ENCODE measurements at places on chromosomes 3 and 15.

DNA sequence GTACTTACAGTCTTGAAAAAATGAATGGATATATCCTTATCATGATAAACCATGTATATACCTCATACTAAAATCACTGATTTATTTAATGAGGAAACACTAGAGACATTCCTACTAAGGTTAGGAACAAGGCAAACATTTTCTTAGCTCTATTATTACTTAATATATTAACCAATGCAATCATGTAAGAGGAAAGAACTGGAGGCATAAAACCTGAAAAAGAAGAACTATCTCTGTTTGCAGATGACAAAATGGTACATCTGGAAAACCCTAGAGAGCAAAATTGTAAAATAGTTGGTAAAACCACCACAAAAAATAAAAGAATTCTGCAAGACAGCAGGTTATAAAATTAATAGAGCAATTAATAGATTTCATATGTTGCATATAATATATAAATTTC, 81.2 kb downstream of the KLF13 start:
- no peak for DNase-seq

- DNase-seq, result no peak
Observed at GRCh38 chr15:88878720-88879184, 16.6 kb downstream of the HAPLN3 start.

DNA sequence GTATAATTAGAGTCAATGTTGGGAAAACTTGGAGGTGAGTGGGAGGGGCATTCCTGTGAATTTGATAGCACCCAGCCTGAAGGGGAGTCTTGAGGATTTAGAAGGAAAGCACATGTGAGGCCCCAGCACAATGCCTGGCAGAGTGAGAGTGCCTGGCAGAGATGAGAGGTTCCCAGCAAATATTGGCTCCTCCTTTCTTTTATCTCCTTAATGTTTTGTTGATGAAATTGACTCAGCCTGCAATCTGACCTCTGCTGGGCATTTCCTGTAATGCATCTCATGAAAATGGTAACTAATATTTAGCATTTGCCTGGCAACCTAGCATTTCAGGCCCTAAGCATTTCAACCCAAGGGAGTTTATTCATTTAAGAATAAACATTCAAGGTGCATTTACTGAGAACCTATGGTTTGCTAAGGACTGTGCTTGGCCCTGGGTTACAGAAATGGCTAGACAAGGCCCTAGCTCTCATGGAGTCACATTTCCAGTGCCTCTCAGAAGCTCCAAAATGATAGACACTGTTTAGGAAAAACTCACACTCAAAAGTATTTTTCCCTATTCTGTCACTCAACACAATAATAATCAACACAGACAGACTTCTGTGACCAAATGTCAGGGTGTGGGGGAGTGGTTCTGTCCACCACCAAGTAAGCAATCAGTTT, 19.0 kb downstream of the PDHB start:
- no peak for DNase-seq

DNA sequence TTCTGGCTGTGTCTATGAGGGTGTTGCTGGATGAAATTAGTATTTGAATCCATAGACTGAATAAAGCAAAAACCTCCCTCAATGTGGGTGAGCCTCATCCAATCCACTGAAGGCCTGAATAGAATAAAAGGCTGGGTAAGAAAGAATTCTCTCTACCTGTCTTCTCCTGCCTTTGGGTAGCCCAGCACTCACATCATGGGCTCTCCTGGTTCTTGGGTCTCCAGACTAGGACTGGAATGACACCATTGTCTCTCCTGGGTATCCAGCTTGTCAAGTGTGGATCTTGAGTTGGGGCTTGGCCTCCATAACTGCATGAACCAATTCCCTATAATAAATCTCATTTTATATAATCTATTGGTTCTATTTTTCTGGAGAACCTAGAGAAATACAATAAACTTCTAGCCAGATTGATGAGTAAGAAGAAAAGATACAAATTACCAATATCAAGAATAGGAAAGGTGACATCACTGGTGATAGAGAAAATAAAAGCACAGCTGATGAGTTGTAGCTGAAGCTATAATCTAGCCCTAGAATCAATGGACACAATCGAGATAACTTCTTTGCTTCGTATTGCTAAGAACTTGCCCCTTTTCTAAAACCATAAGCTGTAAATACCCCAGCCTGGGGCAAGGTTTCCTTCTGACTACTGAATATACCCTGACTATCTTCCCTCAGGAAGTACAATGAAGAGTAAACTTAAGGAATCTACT, 106.4 kb downstream of the ANO10 start:
- no peak for DNase-seq

DNA sequence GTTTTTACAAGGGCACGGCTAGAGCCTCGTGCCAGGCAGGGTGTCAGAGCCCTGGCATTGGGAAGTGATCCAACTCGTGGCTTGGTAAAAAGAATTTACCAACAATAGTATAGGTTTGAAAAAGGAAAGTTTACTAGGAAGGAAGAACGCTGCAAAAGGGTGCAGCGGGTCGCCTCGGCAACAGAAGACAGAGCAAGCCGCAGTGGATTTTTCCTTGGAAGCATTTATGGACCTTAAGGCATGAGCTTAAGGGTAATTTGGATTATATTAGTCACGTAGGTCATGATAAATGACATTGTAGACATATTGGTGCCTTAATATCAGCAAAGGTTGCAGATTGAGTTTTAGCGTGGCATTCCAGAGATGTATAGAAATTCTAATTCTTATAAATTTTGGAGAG, 163.4 kb upstream of the PPP2R3A start:
- no peak for DNase-seq

Data from stimulated activated CD8-positive, alpha-beta memory T cell treated with anti-CD3 and anti-CD28 coated beads, Interleukin-7, amount 100 ng/mL, for 4 hours (primary cell).